ENCODE measurements at places on chromosomes 7 and 10.

- DNase-seq = no peak
These were observed 448.1 kb upstream of the PODXL start for GRCh38 chr7:132004529-132004928.

- DNase-seq = no peak
These were observed 208.2 kb downstream of the WDR11 start for GRCh38 chr10:121059351-121059750.

DNA sequence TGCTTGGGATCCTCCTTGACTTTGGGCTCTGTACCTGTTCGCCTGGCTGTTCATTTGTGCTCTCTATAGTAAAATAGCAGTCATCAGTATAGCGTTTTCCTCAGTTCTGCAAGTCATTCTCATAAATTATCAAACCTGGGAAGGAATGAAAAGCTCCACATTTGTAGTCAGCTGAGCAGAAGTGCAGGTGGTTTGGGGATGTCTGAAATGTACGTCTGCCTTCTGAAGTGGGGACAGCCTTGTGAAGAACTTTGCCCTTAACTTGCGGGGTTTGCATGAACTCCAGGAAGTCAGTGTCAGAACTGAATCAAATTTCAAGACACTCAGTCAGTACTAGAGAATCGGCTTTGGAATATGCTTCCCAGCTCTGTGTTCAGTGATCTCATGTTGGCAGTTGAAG lies 358.3 kb upstream of the PRKCQ start:
- DNase-seq = no peak

DNA sequence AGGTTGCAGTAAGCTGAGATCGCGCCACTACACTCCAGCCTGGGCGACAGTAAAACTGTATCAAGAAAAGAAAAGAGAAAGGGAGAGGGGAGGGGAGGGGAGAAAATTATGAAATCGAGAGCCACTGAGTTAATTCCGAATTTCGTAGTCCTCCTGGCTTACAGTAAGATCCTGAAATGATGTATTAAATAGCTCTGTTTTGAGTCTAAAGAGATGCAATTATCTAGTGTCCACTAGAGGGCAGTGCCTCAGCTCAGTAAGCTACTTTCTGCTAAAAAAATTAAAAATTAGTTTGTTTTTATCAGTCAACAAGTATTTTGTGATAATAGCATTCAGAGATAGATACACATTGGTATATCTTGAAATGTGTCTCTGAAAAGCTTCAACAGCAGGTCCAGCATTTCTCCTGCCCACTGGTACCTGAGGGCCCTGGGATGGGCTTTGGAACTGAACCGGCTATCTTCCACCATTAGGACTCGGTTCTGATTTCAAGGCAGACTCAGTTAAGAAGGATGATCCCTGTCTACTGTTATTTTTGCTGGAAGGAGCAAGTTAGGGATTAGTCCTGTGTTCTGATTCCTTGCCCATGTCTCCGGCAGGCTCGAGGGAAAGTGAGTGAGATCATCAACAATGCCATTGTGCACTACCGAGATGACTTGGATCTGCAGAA lies 19.5 kb downstream of the TSPAN33 start:
- DNase-seq = no peak

DNA sequence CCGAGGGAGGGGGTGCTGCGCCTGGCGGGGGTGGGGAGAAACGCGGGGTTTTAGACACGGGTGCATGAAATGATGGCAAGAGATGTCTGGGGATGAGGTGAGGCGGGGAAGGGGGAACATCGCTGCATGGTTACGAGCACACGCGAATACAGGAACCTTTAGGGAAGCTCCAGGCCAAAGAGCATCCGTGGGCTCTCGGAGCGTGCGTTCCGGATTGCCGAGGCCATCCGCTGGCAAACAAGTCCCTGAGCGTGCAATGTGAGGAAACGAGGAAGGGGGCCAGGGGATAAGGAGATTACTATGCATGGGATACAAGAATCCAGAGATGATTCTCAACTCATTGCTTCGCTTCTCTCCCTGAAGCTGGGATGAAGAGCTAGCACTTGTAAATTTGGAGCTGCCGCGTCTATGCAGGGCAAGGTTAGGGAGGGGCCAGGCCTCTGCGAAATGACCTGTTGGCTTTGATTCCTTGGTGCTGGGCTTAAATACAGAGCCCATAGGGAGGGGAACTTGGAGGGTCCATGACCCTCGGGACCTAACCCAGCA lies 520 bp upstream of the WNT2 start:
- no peak for DNase-seq

DNA sequence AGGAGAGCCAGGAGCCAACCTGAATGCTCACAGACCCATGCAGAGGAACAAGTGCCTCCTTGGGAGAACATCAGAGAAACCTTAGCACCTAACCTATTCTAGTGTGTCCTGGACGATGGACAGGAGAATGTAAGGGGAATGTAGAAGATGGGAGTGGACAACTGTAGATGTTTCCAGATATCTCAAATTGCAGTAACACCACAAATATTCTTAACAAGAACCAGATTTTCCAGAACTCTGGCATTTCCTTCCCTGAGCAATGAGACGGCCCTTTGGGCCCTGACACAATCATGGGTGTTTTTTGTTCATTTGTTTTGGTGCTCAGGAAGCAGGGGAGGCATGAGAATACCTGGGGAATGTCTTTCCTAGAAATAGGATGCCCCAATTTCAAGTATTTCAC lies 196.1 kb upstream of the PRSS1 start:
- DNase-seq = no peak

DNA sequence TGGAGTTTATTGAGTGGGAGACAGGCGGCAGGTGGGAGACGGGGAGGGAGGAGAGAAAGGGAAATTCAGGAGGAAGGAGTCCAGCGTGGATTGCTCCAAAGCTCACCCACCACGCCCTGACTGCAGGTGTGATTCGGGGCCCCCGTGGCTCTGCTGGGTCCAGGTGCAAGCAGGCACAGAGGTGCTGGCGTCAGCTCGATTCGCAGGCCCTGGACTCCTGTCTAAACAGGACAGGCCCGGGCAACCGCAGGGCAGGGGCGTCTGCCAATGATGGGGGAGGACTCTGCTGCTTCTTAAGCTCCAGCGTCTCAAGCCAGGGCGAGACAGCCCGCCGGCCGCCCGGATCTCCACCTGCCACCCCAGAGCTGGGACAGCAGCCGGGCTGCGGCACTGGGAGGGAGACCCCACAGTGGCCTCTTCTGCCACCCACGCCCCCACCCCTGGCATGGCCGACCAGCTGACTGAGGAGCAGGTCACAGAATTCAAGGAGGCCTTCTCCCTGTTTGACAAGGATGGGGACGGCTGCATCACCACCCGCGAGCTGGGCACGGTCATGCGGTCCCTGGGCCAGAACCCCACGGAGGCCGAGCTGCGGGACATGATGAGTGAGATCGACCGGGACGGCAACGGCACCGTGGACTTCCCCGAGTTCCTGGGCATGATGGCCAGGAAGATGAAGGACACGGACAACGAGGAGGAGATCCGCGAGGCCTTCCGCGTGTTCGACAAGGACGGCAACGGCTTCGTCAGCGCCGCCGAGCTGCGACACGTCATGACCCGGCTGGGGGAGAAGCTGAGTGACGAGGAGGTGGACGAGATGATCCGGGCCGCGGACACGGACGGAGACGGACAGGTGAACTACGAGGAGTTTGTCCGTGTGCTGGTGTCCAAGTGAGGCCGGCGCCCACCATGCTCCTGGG lies at the start of gene CALML3:
Gene CALML3, plus strand, starts transcription at position 321 of the 920 bp plus-strand sequence. Its CDS starts 125 bp downstream, at position 446.
- DNase-seq = no peak

DNA sequence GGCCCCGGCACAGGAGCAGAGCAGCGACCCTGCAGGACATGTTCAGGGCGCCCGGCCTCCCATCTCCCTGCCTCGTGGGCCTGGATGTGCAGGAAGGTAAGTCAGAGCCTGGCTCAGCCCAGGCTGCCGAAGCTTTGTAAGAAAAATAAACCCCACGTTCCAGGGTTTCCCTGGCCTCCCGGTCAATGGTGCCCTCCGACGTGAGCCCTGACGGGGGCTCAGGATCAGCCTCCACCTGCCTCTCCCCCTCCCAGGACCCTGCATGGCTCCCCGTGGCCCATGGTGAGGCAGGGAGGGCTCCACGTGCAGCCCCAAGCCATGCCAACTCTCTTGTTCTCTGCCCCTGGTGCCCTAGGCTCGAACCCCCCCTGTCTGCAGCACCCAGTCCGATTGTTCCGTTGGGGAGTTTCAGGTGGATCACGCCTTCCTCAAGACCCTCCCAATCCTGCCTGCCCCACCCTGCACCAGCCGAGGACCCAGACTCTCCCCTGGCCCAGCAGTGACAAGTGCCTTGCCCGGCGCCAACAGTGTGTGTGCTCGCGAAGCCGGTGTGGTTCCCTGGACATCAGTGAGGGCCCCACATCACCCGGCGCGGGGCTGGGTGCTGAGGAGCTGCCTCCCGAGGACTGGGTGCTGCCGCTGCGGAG lies 73.2 kb downstream of the PDGFA start:
- DNase-seq = no peak

- DNase-seq = no peak
These were observed 83.6 kb downstream of the DNAJC1 start for GRCh38 chr10:21919906-21920305.

GRCh38 chr10:1401071-1401965 lies 336.0 kb downstream of the ADARB2 start:
- no peak for DNase-seq

DNA sequence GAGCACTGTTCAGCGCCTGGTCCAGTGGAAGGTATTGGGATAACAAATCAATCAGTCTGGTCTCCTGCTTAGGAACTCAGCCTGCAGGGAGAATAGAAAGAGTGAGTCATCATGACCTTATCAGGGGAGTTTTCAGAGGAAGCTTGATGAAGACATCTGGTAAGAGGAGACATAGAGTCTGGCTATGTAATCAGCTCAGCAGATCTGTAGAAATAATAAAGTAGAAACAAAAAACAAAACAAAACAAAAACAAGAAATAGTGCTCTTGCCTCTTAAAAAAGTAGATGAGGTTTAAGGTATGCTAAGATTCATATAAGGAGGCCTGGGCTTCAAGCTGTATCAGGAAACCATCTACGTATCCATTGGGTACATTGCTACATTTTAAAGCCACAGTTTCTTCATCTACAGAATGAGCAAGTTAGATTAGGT lies 14.4 kb downstream of the TAS2R41 start:
- no peak for DNase-seq

DNA sequence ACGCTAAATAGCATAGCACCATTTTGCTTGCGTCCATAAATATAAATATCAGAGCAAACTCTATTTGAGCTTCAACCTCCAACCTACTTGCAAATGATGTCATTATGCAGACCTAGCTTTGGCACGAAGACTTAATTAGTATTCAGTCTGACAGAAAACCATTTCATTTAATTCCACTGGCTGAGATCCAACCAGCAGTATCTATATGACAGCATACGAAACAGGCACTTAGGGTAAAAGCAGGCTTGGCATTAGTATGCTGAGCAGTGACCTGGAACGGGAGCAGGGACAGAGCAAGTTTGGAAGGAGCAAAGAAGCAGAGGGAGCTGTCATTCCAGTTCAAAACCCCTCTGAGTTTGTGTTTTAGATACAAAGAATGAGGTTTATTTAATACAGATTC lies 312.5 kb upstream of the CHRM2 start:
- no peak for DNase-seq

DNA sequence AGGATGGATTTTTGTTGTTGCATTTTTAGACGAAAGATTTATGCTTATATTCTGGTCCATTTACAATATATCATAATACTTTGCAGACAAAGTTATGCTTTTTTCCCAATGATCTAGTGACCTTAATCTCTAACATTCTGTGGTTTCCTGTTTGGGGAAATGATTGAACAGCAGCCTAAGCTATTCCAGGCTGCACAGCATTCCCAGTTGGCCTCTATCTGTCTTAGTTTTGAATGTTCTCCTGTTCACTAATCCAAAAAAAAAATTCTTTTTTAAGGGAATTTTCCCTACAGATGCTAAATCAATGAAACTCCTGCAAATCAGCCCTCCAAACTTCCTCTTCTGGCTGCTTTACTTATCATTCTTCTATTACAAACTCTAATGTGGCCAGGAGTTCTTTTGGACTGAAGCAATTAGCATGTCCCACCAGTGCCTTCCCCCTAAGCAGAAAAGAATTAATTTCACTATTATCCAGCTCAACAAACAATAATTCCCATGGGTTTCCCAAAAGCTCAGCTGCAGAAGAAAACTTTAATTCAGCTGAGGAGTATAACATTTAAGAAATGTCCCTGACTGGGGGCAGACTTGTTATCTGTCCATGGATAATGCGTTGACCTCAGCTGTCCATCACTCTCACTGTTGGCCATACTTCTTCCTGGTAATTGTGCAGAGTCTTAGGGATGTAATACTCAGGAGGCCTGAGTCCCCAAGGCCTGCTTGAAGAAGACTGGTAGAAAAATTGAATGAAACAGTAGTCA lies 81.9 kb upstream of the TRIL start:
- no peak for DNase-seq

GRCh38 chr10:9766762-9767161 lies 1250.9 kb upstream of the CELF2 start:
- DNase-seq = no peak

DNA sequence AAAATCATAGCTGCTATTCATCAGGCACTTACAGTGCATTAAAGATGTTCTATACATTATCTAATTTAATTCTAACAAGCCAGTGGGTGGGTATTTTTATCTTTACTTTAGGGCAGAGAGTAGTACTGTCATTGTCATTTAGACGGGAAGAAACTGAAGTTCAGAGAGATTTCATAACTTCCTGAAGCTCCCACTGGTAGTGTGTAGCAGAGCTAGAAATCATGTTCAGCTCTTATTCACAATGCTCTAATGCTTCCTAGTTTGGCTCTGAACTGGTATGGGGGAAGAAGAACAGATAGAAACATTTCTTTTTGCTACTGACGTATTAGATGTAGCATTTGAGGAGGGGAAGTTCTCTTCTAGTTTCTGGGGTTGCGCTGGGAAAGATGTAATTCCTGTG lies 116.7 kb downstream of the CYP26A1 start:
- DNase-seq = no peak

- DNase-seq = peak; percentile 4
These were observed at the start of gene COL1A2 for GRCh38 chr7:94394437-94395140. COL1A2 (plus strand) TSS chr7:94394895; CDS start chr7:94395032, 137 bp downstream.

DNA sequence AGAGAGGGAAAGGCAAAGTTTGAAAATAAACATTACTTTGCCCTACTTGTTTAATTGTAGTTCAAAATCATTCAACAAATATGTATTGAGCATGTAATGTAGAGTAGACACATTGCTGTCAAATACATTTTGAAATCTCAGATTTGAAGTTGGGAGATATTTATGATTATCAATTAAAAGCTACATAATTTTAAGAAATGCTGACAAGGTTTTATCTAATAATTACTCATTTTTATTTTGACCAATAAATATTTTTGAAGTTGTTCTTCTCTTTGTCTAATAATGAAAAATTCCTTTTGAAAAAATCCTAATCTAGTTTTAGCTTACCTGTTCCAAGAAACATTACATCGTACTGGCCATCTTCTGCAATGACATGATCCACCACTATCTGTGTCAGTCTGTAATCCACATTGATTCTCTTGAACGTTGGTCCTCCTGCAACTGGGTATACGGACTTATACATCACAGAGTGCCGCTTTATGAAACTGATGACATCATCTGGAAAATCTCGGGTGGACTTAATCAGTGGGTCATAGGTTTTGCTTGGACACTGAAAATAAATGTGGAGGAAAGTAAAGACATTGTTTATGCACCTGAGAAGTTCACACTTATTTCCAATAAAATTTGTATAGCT lies 164.7 kb downstream of the SEMA3D start:
- no peak for DNase-seq

All from effector CD4-positive, alpha-beta T cell (primary cell).